HTR-8/SVneo (cell line): ENCODE measurements at places on chromosomes 3 and 15.
A peak's percentile ranks its signal among the peaks of the same experiment; 100 is the strongest.

GRCh38 chr3:128813097-128813496 is 66.3 kb upstream of the ACAD9 start:
- DNase-seq = no peak

DNA sequence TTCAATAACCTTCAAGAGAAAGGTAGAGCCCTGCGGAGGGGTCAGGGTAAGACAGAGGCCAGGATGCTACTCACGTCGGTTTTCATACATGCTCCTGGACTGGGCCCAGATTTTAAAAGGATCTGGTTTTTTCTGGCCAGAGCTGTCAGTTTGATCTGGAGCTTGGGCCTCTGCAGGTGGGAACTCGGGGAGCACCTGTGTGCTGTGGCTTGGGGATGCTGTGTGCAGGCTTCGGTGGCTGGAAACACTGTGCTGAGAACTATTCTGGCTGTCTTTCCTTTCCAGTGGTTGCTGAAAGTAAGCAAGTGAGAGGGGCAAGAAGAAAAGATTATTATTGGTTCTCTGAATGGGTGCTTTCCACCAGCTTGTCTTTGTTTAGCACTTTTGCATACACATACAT is 647.6 kb downstream of the MAGI1 start:
- DNase-seq = no peak

DNA sequence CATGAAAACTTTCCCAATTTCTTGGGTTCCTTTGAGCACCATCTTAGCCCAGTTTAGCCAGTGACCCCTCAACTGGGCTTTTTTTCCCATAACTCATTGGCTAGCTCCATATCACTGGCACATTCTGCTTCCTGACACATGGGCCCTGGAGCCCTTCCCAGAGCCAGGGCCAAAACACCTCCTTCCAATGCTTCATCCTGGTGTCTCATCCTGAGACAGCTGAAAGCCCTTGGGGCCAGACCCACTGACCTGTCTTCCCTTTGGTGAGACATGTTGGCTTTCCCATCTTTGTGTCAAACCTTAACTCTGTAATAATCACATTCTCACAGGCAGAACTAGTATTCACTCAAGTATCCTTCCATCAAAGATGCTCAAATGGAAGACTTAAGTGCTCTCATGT is 82.6 kb upstream of the SMAD3 start:
- no peak for DNase-seq

DNA sequence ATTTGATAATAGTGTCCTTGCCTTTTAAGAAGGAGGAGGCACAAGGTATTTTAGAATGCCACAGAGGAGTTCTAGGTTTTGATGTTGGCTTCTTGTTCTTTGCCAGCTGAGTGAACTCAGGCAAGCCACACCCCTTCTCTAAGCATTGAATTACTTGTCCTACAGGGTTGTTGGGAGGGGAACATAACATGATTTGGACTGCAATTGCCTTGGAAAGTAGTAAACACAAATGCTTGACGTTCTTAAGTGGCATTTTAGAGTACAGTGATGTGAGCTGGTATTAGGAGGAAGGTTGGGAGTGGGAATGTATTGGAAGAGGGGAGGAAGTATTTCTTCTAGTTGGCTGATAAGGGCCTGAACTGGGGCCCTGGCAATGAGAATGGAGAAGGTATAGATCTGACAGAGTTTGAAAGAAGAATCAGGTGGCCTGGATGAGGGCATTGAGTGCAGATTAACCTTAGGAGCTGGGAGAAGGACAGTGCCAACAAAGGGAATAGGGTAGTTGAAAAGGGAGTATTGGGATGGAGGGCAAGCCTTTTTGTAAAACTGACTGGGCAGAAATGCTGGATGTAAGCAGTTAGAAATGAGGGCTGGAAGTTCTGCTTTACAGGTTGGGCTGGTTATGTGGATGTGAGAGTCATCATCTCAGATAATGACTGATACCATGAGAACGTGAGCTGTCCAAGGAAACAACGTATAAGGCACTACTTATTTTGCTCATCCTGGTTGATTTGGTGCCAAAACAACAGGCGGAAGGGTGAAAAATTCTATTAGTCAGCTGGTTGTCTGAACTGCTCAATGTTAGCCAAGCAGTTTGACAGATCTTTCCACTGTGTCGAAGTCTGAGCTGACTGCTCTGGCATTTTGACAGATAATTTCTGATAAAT is 16.7 kb downstream of the KAT2B start:
- peak; percentile 30 for DNase-seq

GRCh38 chr3:141860766-141861513 is 15.5 kb upstream of the ATP1B3 start:
- no peak for DNase-seq

- no peak for DNase-seq
These were observed 65.9 kb downstream of the THSD4 start for GRCh38 chr15:71180986-71181853.

- DNase-seq = no peak
These were observed 270.3 kb downstream of the RYR3 start for GRCh38 chr15:33581032-33581431.

- peak; percentile 29 for DNase-seq
These were observed 1.1 kb downstream of the CMTM7 start for GRCh38 chr3:32392536-32393302.

DNA sequence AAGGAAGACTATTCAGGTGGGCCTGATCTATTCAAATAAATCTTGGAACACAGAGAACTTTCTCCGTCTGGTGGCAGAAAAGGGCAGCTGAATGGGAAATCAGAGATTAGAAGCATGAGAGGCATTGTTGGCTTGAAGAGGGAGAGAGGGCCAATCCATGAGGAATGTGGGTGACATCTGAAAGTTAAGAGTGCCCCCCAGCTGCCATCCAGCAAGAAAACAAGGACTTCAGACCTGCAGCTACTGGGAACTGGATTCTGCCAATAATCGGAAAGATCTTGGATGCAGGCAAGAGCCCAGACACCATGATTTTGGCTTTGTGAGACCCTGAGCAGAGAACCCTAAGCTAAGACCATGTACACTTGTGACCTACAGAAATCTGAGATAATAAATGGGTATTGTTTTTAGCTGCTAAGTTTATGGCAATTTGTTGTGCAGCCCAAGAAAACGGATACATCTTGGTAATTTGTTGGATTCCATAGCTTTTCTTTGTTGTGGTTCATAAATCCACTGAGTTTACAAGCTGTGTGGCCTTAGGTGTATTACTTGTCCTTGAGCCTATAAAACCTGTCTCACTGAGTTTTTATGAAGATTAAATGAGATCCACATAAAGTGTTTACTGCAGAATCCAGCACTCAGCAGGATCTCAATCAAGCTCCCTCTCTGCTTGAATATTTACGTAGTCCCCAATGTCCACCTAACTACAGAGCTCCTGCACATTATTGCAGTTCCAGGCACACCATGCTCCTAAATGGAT is 82.1 kb upstream of the PRTG start:
- no peak for DNase-seq

- no peak for DNase-seq
These were observed 542 bp downstream of the ACAA1 start for GRCh38 chr3:38136393-38136776.

GRCh38 chr3:120778776-120779175 is 36.2 kb downstream of the GTF2E1 start:
- DNase-seq = no peak

GRCh38 chr3:189227249-189227648 is 55.5 kb downstream of the TPRG1 start:
- no peak for DNase-seq

- no peak for DNase-seq
These were observed 266.8 kb downstream of the ABHD5 start for GRCh38 chr3:43957553-43957952.

DNA sequence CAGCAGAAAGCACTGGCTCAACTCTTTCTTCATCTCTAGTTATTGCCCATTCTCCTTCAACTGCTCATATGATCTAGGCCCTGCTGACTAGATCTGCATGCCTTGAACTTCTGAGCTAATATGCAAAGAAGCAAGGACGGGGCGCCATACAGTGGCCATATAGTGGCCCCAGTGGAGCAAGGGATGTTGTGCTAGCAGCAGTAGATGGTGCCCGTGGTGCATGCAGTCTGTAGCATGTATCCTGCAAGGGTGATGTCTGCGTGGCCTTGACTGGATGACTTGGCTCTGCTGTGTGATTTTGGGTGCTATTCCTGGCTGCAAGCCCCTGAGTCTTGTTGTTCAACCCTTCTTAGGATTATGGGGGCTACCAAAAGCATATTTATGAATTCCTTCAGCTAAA is 12.2 kb upstream of the NMD3 start:
- DNase-seq = no peak

GRCh38 chr3:15585111-15585845 is 16.1 kb downstream of the HACL1 start:
- no peak for DNase-seq
